ENCODE measurements at places on chromosomes 4 and X. TPM values are rescaled to one million over a fixed set of nuclear protein-coding genes. Genes with fewer than 3 reads are reported as not detected.
A peak's percentile ranks its signal among the peaks of the same experiment; 100 is the strongest.

DNA sequence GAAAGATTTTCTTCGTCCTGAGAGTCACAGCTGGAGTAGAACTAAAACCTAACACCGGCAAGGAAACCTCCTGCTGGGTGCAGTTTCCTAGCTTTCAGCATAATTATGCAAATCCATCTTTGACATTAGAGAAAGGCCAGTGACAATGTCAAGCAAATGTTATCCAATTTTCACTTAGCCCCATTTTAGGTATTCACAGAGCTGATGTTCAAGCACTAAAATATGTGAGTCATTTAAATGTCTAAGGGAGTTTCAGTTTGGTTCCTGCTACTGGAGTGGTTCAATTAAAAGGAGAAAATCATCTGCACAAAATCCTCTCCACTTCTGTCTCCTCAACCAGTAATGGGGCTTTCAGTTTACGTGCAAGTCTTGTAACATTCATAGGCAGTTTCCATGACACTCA is 37.1 kb upstream of the AMOT start:
- DNase-seq = no peak

S100P gene
- total RNA-seq = 0.13 TPM

GRCh38 chrX:22788221-22788620 is 211.5 kb upstream of the DDX53 start:
- no peak for DNase-seq

DNA sequence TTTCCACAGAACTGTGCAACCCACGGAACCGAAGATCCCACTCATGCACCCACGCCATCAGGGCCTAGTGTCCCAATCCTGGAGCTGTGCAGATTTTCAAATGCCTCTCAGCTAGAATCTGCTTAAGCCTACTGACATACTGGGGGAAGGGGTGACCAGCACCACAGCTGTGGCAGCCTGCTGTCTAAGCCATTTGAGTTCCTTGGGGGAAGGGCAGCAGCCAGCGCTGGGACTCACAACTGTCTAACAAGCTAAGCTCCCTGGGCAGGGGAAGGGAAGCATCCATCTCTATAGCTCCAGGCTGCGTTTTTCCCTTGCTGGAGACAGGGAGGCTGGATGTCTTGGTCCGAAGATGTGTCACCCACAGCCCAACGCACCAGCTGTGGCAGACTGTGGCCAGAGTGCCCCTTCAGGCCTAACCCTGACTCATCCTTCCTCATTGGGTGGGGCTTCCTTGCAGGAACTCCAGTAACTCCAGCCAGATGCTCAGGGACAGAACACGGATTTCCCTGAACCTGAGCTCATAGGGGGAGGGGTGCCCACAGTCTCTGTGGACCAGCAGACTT is 194.8 kb downstream of the CHRDL1 start:
- peak; percentile 78 for DNase-seq

- DNase-seq = peak; percentile 36
Measured at GRCh38 chrX:13938829-13939530, 90.7 kb downstream of the GEMIN8 start.

- DNase-seq = no peak
Measured at GRCh38 chr4:70892086-70892769, 9.9 kb upstream of the MOB1B start.

DNA sequence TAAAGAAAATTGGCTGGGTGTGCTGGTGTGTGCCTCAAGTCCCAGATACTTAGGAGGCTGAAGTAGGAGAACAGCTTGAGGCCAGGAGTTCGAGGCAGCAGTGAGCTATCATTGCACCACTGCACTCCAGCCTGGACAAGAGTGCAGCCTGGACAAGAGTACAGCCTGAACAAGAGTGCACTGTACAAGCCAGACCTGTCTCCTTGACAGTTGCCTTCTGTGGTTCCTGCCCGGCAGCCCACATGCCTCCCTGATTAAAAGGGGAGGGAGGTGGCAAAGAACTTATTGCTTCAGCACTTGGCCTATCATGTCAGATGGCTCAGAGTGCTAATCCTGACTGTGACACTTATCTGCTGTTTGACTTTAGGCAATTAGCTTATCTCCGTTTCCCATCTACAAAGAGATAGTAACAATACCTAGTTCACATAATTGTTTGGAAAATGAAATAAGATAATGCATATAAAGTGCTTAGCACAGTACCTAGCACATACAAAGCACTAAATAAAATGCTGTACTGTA is 249.1 kb downstream of the DCLK2 start:
- DNase-seq = no peak

ANTXR2 gene
- total RNA-seq = 34.5 TPM

- peak; percentile 18 for DNase-seq
Measured at GRCh38 chr4:134518574-134519217, 317.1 kb upstream of the PABPC4L start.

- DNase-seq = no peak
Measured at GRCh38 chr4:79987401-79987800, 85.6 kb downstream of the ANTXR2 start.

DACH2 gene
- not detected for total RNA-seq

RTL5 gene
- total RNA-seq = 0.18 TPM

UGT2A1 gene
- not detected for total RNA-seq

GRCh38 chr4:56976837-56977320 is 527 bp downstream of the NOA1 start:
- DNase-seq = peak; percentile 35

GRCh38 chrX:31128855-31129254 is 57.0 kb upstream of the FTHL17 start:
- DNase-seq = no peak

DNA sequence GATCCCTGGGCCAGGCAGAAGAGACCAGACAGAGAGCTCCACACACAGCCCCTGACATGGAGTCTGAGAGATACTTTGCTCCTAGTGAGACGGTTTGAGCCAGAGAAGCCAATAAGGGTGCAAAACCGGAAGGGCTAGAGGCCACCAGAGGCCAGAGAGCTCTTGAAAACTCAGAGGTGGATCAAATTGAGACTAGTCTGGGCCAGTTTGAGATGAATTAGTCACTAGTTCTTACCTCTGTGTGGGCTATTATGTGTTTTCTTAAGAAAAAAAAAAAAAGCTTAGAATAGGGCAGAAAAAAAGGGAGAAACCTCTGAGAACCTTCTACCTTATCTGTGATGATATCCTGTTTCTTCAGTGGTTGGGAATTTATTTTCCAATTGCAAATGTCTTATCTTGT is 110.4 kb upstream of the EDNRA start:
- no peak for DNase-seq

GRCh38 chr4:25756503-25756902 is 100.9 kb downstream of the SLC34A2 start:
- no peak for DNase-seq

DNA sequence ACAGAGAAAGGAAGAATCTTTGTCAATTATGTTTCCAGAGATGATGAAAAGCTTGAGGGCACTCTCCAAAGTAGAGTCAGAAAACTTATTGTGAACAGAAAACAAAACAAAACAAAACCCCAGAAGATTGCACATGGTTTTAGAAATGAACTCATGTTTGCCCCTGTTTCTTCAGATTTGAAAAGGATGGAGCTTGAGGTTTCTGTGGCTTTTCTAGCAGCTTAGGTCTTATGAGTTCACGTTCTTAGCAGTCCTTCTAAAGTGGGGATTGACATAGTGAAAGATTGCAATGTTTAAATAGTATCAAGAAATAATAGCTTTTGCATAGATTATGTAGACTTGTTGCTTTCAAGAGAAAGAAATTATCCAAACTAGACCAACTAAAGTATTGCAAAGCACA is 421.8 kb downstream of the GBA3 start:
- no peak for DNase-seq

ACSL1 gene
- total RNA-seq = 12.9 TPM

GRCh38 chrX:154430916-154431315 is 2.4 kb downstream of the ATP6AP1 start:
- no peak for DNase-seq

DNA sequence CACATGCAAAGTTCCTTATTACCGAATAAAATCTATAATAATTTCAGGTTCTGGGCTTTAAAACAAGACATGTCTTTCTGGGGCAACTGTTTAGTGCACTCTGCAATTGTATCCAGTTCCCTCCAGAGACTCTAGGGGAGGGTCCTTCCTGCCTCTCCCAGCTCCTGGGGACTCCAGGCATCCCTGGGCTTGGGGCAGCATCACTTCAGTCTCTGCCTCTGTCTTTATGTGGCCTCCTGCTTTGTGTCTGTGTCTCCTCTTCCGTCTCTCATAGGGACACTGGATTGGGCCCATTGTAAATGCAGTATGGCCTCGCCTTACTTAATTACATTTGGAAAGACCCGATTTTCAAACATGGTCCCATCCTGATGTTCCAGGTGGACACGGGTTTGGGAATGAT is 10.9 kb upstream of the ASMTL start:
- no peak for DNase-seq

GRCh38 chr4:41658163-41658562 is 90.4 kb downstream of the PHOX2B start:
- DNase-seq = no peak

INPP4B gene
- 20.9 TPM for total RNA-seq

- no peak for DNase-seq
Measured at GRCh38 chr4:25370242-25370641, 6.8 kb upstream of the ANAPC4 start.

GRCh38 chr4:67934628-67935027 is 28.7 kb downstream of the TMPRSS11A start:
- DNase-seq = no peak

- DNase-seq = no peak
Measured at GRCh38 chrX:150223176-150224015, 139.7 kb upstream of the MAMLD1 start.

DNA sequence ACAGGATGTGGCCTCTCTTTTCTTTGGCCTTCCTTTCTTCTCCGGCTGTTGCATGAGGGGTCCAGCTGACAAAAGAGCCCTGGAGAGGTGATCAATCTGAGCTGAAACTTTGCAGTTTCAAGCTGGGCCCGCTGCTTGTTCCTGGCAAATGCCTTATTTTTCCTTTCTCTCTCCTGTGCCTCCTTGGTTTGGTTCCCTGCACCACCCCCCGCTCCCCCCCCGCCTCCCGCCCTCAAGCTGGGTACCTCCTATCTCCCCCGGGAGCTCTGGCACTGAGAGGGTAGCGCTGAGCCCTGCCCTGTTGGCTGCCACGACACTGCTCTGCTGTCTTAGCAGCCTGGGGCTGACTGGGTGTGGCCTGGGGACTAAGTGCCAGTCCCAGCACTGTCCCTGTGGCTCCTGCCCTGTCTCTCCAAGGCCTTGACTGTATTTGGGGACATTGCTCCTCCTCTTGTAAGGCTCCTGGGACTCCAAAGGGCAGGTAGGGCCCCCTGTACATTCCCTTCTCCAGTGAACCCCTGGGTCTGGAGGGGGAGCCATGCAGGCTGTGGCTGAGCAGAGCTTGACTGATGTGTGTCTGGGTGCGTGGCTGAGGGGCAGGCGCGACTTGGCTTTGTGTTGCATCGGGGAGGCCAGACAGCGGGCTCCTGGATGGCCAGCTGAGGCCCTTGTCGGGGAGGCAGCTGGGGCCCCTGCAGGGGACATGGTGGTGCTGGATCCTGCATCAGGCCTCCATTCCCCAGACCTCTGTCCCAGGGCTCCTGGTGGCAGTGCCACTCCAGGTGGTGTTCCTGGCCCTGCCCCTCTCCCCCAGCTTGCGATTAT is 1.1 kb downstream of the PLXNA3 start:
- DNase-seq = peak; percentile 25

- DNase-seq = no peak
Measured at GRCh38 chr4:4637710-4638109, 95.9 kb upstream of the STX18 start.

TIGD4 gene
- total RNA-seq = 0.25 TPM

DNA sequence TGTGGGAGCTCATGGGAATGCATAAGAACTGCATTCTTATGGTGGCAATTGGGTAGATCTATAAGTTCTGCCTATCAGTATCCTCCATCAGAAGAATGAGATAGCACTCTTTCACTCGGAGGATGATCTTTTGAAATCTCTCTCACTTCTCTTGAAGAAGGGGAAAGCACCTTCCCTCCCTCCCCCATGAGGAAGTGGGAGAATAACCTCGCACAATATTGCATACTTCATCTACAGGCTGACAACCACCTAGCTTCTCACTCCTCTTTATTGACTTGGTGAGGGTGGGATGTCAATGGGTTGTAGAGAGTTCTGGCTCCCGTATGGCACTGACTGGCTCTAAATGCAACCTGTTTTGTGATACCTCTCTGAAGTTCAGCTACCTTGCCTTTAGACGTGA is 146.7 kb upstream of the SPOCK3 start:
- DNase-seq = no peak

HERC6 gene
- 1.5 TPM for total RNA-seq

RBM47 gene
- not detected for total RNA-seq

GRCh38 chrX:133972916-133973315 is 12.5 kb downstream of the GPC3 start:
- DNase-seq = no peak

TMPRSS11A gene
- not detected for total RNA-seq

- DNase-seq = no peak
Measured at GRCh38 chr4:11119474-11119873, 309.2 kb downstream of the HS3ST1 start.

DNA sequence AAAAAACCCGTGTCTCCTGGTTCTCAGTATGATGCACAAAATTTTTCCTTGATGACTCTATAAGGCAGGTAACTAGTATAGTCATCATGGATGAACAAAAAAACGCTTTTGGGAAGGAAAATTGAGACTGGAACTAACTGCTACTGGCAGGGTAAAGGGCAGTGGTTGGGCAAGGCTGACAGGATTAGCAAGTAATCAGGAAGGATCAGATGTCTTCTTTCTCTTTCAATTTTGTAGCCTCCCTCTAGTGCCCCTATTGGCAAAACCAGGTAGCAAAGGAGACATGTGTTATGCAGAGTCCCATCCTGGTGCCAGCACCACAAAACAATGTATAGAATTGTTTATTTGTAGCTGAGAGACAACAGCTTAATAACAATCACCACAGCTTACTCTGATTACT is 12.8 kb upstream of the SLITRK4 start:
- DNase-seq = peak; percentile 34

- no peak for DNase-seq
Measured at GRCh38 chr4:56879996-56880395, 27.7 kb upstream of the REST start.

DNA sequence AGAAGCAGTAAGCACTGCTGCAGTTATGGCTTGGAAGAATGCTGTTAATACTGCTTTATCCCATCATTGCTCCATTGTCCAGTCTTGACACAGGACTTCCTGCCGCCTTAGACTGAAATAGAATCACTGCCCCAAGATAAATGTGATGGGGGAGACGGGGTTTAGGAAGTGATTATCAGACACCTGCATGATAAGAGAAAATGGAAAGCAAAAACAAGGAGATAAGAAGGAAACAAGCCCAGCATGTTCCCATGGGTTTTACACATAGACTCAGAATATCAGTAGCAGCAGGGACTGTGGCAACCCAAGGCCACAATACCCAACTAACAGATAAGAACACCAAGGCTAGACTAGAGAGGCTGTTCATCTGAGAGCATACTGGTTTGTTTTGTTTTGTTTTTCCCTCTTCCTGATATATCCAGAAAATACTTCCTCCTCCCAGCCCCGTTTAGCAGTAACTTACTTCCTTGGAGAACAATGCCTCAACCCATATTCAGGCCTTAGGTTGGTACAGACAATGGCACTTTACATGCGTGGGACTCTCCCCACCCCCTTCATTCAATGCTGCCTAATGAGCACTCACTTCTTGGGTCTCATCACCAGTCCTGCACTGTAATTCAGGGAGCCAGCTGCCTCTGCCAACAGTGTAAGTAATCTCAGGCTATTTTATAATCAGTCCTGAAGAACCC is 232.6 kb downstream of the CBR4 start:
- DNase-seq = no peak

CT47A1 gene
- not detected for total RNA-seq
